WTC11 (cell line): ENCODE measurements at places on chromosomes 16 and 17.

GRCh38 chr16:77558786-77559185 is 124.0 kb upstream of the ADAMTS18 start:
- DNase-seq = no peak

DNA sequence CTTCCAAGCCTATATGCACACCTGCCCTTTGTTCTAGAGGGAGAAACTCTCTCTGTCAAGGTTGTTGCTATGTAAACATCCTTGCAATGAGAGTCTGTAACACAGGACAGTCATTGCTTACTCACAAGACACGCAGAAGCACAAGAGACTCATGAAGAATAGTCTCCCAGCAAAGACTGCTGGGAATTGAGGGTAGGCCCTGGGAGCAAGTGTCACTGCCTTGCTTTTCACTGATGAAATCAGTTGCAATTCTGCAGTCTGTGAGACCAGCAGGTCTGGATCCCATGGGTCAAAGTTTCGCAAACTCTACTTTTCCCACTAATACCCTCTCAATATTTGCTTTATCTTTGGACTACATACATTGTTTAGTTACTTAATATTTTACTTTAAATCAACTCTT is 177.4 kb downstream of the FTO start:
- no peak for DNase-seq

- DNase-seq = no peak
These were observed 76.0 kb downstream of the WIPI1 start for GRCh38 chr17:68381076-68381900.

DNA sequence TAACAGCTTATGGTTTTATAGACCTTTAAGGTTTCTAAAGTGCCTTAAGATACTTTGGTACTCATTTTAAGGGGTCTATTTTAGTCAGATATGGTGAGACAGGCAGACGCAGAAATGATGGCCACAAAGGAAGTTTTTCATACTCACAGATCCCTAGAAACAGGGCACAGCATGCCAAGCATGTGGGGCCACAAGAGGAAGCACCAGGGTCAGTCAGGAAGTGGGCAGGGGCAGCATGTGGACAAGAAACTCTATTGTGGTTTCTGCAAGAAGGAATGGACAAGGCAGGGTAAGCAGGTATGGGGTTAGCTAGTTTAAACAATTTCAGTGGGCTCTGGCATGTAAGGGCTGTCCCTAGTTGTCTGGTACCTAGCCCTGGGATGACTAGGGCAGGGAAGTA is 8.5 kb downstream of the EFCAB3 start:
- no peak for DNase-seq

DNA sequence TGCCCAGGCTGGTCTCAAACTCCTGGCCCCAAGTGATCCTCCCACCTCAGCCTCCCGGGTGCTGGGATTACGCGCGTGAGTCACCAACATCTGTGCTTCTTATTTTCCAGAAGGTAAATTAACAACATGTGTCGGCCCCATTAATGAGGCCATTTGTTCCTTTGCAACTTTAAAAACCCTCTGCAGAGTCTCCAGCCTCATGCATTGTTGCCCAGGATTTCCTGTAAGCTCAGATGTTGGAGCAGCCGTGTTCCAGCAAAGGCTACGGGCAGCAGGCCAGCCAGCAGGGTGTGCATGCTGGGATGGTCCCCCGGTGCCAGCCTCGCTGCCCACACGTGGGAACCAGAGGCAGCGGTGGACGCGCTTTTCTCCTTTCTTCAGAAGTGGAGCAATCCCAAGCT is 19.1 kb upstream of the HEXD start:
- no peak for DNase-seq

- DNase-seq = no peak
These were observed 189.7 kb downstream of the CNTNAP4 start for GRCh38 chr16:76466871-76467270.

- no peak for DNase-seq
These were observed 26.2 kb upstream of the KLHL11 start for GRCh38 chr17:41891135-41892020.

- DNase-seq = no peak
These were observed 467.3 kb downstream of the KCNJ2 start for GRCh38 chr17:70636517-70637133.

DNA sequence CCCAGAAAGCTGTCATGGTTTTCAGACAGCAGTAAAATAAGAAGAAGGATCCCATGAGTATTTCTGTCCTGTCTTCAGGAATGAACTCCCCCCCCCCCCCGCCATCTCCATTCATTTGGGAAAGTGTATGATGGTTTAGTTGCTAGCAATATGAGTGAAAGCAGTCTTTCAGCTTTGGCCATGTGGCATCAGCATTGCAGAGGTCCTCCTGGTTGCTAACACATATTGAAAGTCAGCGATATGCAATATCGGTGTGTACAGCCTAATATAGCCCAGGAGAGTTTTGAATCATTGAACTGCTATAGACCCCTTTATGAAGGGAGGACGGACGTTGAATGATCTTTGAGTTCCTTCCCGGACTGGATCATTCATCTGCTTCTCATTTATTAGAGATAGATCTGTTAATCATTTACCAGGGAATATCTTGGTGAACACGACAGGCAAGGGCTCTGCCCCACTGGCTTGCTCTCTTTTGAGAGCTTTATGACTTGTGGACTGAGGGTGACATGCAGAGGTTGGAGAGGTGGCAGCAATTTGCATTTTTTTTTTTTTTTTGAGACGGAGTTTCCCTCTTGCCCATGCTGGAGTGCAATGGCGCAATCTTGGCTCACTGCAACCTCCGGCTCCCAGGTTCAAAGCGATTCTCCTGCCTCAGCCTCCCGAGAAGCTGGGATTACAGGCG is 25.2 kb downstream of the DEF8 start:
- no peak for DNase-seq

DNA sequence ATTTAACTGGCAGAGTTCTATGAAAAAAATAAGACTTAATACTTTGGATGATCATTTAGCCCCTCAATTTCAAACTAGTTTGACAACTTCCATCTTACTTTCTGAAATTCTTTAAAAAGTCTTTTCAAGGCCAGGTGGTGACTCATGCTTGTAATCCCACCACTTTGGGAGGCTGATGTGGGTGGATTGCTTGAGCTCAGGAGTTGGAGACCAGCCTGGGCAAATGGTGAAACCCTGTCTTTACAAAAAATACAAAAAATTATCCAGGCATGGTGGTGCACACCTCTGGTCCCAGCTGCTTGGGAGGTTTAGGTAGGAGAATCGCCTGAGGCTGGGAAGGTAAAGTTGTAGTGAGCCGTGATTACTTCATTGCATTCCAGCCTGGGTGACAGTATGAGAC is 154.4 kb downstream of the TANC2 start:
- DNase-seq = no peak

- no peak for DNase-seq
These were observed 8.4 kb downstream of the ARL2BP start for GRCh38 chr16:57253466-57253865.

DNA sequence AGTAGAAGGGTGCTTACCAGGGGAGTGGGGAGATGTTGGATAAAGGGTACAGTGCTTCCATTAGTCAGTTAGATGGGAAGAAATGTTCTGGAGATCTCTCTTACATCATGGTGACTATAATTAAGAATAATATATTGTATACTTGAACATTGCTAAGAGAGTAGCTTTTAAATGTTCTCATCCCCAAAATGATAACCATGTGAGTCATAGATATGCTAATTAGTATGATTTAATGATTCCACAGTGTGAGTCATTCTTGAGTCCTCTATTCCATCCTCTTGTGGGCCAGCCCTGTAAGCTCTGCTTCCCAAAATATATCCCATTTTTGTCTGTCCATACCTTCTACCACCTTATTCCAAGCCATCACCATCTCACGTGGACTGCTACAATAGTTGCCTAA is 80.6 kb upstream of the CDH11 start:
- no peak for DNase-seq
